ENCODE measurements at places on chromosomes 6 and 20.
A peak's percentile ranks its signal among the peaks of the same experiment; 100 is the strongest.

GRCh38 chr20:39019805-39020325 is 57.7 kb downstream of the DHX35 start:
- H3K27me3 ChIP-seq, result no peaks in the 10 kb centered on the region
- H3K4me3 ChIP-seq, result no peak overlapping the region
- DNase-seq, result no peak
- no peaks in the 10 kb centered on the region for H3K4me1 ChIP-seq
- H3K36me3 ChIP-seq, result peaks cover 36% of the 10 kb centered on the region

- no peaks in the 10 kb centered on the region for H3K4me1 ChIP-seq
- H3K27ac ChIP-seq, result no peak overlapping the region
- H3K36me3 ChIP-seq, result no peaks in the 10 kb centered on the region
These were observed 50.5 kb upstream of the THEMIS start for GRCh38 chr6:127951172-127951917.

DNA sequence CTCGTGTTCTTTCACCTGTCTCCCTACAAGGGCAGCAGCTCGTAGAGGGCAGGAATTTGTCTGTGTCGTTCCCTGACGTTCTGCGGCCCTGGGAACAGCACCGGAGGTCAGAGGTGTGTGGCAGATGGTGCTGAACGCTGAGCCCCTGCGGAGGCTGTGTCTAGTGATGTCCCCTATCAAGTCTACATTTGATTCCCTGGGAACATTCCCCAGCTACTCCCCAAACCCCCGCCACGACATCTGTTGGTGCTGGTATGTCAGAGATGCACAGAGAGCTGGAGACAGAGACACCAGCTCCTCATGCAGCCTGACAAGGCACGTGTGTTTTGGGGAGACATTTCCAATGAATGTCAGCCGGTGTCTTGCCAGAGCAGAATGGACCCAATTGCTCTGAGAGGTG is 7.7 kb downstream of the PMEPA1 start:
- no peak overlapping the region for H3K27ac ChIP-seq
- no peaks in the 10 kb centered on the region for H3K27me3 ChIP-seq
- no peak overlapping the region for H3K4me3 ChIP-seq
- H3K4me1 ChIP-seq, result peaks cover 23% of the 10 kb centered on the region

GRCh38 chr6:128098000-128098581 is 197.2 kb upstream of the THEMIS start:
- no peak overlapping the region for H3K27ac ChIP-seq
- H3K4me3 ChIP-seq, result no peak overlapping the region
- no peaks in the 10 kb centered on the region for H3K4me1 ChIP-seq
- peak; percentile 19 for DNase-seq
- no peaks in the 10 kb centered on the region for H3K27me3 ChIP-seq

DNA sequence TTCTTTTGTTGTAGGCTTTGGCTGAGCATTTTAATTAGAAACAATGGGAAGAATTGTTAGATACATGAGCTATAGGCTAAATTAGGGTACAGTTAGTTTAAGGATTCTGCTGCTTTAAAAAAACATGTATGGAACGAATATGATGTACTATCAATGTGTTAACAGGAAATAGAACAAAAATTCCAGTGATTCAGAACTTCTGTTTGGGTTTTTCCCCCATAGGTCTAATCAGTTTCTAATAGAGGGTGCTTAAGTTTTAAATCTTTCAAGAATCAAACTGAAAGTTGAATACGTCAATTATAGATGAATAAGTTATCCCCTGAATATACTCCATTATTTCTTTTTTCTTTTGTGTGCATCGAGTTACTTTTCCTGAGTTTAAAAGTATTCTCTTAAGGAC is 1.9 kb downstream of the TAB2 start:
- peak; percentile 28 for DNase-seq
- H3K27ac ChIP-seq, result peak overlapping the region; percentile 69
- H3K4me3 ChIP-seq, result peak overlapping the region; percentile 93
- no peaks in the 10 kb centered on the region for H3K36me3 ChIP-seq
- no peaks in the 10 kb centered on the region for H3K27me3 ChIP-seq
- H3K4me1 ChIP-seq, result peaks cover 37% of the 10 kb centered on the region

DNA sequence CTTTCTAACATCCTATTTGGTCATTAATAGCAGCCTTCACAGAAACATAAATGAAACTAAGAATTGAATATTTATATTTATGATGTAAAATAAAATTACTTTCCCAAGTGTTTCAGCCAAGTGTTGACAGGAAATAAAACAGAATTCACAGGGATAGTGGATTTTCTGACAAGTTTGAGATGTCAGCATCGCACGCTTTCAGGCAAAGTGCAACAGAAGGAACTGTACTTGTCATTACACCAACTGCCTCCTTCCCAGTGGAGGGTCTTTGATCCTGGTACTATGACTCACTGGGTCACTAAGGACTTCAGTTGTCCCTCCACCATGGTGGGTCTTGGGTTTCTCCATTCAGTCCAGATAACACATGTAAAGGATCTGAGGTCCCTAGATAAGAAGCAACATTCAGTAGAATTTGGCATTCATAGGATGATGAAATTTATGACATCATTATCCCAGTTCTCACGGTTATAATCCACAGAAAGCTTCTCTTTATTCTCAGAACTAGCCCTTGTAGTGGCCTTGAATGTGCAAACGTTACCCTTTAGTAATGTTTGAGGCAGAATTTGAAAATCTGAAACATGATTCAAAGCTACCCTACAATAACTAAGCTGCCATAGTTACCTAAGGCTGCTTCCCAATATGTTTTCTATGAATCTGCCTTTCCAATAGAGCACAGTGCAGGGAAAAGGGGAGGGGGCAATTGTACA is 3.8 kb upstream of the TNFAIP3 start:
- H3K4me1 ChIP-seq, result peaks cover 3% of the 10 kb centered on the region
- H3K27me3 ChIP-seq, result no peaks in the 10 kb centered on the region
- DNase-seq, result peak; percentile 37
- no peak overlapping the region for H3K27ac ChIP-seq
- no peaks in the 10 kb centered on the region for H3K36me3 ChIP-seq

DNA sequence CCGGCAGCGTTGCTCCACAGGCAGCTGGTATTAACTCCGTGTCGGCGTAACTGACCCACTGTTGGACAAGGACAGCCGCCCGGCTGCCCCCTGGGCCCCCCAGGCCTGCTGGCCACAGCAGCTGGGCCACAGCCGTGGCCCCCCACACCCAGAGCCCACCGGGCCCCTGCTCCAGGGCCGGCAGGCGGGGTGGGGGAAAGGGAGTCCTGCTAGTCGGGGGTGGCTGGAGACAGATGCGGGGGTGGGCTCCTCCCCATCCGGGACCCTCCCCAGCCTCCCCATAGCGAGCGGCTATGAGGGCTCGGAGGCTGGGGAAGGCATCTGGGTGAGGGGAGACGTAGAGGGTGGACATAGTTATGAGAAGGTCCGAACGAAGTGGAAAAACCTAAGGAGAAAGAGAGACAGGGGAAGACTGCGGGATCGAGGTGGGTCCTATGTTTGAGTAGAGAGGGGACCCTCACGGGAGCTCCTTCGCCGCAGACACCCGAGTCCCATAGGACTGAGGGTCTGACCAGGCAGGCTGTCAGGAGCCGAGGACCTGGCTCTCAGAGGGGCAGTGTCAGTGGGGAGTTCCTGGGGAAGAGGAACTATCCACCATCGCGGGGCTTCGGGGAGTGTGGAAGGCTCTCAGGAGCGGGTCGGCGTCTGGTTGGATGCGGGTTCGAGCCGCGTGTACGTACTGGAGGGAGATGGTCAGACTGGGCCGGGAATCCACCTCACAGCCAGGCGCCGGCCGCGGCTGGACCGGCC is 511 bp downstream of the VARS1 start:
- H3K4me3 ChIP-seq, result peak overlapping the region; percentile 94
- H3K27me3 ChIP-seq, result no peaks in the 10 kb centered on the region
- H3K27ac ChIP-seq, result peak overlapping the region; percentile 85
- peaks cover 6% of the 10 kb centered on the region for H3K4me1 ChIP-seq
- peak; percentile 78 for DNase-seq

DNA sequence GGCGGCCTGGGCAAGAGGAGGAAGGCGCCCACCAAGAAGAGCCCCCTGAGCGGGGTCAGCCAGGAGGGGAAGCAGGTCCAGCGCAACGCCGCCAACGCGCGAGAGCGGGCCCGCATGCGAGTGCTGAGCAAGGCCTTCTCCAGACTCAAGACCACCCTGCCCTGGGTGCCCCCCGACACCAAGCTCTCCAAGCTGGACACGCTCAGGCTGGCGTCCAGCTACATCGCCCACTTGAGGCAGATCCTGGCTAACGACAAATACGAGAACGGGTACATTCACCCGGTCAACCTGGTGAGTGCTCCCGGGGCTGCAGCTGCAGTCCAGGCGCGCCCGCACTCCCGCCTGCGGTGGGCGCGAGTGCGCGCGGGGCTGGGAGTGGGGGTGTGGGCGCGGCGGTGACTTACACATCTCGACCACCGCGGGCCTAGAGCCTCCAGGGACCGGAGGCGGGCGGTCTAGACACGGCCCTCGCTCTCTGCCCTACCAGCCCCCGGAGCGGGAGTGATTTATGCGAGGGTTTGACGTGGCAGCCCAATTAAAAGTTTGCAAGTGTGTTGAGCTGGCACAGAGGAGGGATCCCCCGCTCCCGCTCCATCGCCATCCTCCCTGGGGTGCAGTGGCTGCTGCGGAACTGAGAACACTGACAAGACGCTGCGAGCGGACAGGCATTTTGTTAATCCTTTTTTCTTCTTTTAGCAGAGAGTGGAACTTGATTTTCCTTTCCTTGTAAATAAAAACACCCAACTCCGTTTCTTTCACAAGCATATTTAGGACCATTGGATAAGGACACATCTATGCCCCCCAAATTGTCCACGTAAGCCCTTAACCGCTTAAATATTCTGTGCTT is 867 bp downstream of the TCF21 start:
- peak overlapping the region; percentile 68 for H3K4me3 ChIP-seq
- H3K27me3 ChIP-seq, result peaks cover 76% of the 10 kb centered on the region
- H3K4me1 ChIP-seq, result no peaks in the 10 kb centered on the region
- H3K27ac ChIP-seq, result peak overlapping the region; percentile 18
- DNase-seq, result peak; percentile 62
- no peaks in the 10 kb centered on the region for H3K36me3 ChIP-seq

DNA sequence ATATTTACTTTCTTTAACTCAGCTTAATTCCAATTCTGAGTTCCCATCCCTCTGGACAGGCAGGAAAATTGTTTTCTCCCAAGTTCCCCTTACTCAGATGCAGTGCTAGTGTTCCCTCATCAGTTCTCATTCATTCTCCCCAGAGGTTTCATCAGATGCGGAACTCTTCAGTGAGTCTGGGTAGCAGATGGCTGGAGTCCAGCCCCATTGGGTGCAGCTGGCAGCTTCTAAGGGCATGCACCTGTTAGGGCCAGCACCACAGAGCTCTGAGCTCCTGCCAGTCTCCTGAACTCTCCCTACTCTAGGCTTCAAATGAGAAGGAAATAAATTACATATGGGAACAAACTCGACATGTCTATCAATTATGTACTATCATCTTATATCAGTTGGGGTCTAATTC is 76.6 kb downstream of the SOD2 start:
- H3K36me3 ChIP-seq, result no peaks in the 10 kb centered on the region
- no peak overlapping the region for H3K4me3 ChIP-seq
- H3K27me3 ChIP-seq, result no peaks in the 10 kb centered on the region
- no peak overlapping the region for H3K27ac ChIP-seq
- DNase-seq, result no peak
- H3K4me1 ChIP-seq, result no peaks in the 10 kb centered on the region

- no peaks in the 10 kb centered on the region for H3K36me3 ChIP-seq
- DNase-seq, result no peak
- no peaks in the 10 kb centered on the region for H3K4me1 ChIP-seq
- no peaks in the 10 kb centered on the region for H3K27me3 ChIP-seq
- no peak overlapping the region for H3K27ac ChIP-seq
These were observed 349.9 kb upstream of the SLC35B3 start for GRCh38 chr6:8785223-8785622.

- H3K4me1 ChIP-seq, result peaks cover 21% of the 10 kb centered on the region
These were observed 864 bp upstream of the ARFGEF2 start for GRCh38 chr20:48920527-48921167.

GRCh38 chr6:7152462-7152861 is 44.7 kb downstream of the RREB1 start:
- H3K4me1 ChIP-seq, result peaks cover 62% of the 10 kb centered on the region
- no peak overlapping the region for H3K27ac ChIP-seq
- H3K27me3 ChIP-seq, result no peaks in the 10 kb centered on the region
- DNase-seq, result no peak

- no peaks in the 10 kb centered on the region for H3K36me3 ChIP-seq
- no peaks in the 10 kb centered on the region for H3K27me3 ChIP-seq
- no peak overlapping the region for H3K27ac ChIP-seq
- no peak overlapping the region for H3K4me3 ChIP-seq
- DNase-seq, result peak; percentile 40
These were observed 41.1 kb downstream of the TFAP2A start for GRCh38 chr6:10373642-10374359.

- peaks cover 44% of the 10 kb centered on the region for H3K4me1 ChIP-seq
- H3K4me3 ChIP-seq, result peak overlapping the region; percentile 30
- peak; percentile 70 for DNase-seq
- H3K27me3 ChIP-seq, result no peaks in the 10 kb centered on the region
- H3K27ac ChIP-seq, result peak overlapping the region; percentile 85
These were observed 81.6 kb downstream of the PSMG4 start for GRCh38 chr6:3340358-3340802.

GRCh38 chr20:10476319-10476724 is 41.2 kb downstream of the SLX4IP start:
- H3K27ac ChIP-seq, result peak overlapping the region; percentile 30
- no peak overlapping the region for H3K4me3 ChIP-seq
- H3K4me1 ChIP-seq, result peaks cover 13% of the 10 kb centered on the region
- peak; percentile 60 for DNase-seq
- H3K36me3 ChIP-seq, result no peaks in the 10 kb centered on the region

GRCh38 chr6:63272397-63272796 is 47.4 kb downstream of the LGSN start:
- peak; percentile 46 for DNase-seq
- H3K27ac ChIP-seq, result no peak overlapping the region
- H3K36me3 ChIP-seq, result no peaks in the 10 kb centered on the region
- no peaks in the 10 kb centered on the region for H3K4me1 ChIP-seq
- no peaks in the 10 kb centered on the region for H3K27me3 ChIP-seq

DNA sequence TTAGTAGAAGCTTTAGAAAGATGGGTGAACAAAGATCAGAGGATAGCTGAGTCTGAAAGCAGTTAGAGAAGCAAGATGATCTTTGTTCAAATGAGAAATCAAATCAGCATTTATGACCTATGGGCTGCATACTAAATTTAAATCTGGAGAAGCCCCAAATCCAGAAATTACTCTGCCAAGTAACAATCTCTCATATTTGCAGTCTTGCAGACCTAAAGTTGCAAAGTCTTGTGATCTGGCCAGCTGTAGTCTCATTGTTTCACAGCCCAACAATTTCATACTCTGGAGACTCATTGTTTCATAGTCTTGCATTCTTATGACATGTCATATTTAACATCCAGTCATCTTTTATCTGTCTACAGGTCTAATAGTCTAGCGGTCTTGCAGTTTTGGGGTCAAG is 364.9 kb upstream of the RSPO3 start:
- H3K36me3 ChIP-seq, result no peaks in the 10 kb centered on the region
- no peak overlapping the region for H3K4me3 ChIP-seq
- H3K27ac ChIP-seq, result no peak overlapping the region

Data from GM23248 (cell line).